Muscle of back (tissue), 13 donors: ENCODE measurements at places on chromosomes 11 and 22.

GRCh38 chr11:30585125-30585891, 845 bp downstream of the MPPED2 start:
- peak; percentile 42 for DNase-seq

DNA sequence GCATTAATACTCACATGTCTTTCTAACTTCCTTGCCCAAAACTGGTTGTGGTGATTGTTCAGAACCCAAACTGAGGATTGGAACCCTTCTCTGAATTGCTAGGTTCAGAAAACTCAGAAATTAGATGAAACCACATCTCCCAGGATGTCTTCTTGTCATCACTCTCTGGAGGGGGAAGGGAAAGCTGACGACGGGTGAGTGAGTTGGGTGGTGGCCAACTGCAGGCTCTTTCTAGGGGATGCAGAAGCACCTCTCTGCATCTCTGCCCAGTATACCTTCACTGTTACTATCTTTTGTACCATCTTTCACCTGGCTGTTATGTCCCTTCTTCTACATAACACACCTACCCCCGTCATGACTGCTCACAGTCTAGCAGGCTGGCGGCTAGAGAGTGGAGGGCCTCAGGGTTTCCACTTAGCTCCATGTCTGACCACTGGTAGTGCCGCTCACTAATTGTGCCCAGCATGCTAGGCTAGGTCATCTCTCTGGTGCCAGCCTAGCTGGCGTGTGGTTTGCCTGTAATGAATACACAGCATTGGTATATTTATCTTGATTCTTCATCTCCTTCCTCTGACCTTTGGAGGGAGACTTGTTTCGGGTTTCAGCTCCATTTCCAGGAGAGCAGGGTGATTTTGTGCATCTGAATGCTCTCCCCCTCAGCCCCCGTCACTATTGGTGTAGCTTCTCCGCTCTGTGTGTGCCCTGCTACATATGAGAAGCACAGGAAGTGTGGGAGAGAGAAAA, 7.3 kb downstream of the GRAMD1B start:
- no peak for DNase-seq

DNA sequence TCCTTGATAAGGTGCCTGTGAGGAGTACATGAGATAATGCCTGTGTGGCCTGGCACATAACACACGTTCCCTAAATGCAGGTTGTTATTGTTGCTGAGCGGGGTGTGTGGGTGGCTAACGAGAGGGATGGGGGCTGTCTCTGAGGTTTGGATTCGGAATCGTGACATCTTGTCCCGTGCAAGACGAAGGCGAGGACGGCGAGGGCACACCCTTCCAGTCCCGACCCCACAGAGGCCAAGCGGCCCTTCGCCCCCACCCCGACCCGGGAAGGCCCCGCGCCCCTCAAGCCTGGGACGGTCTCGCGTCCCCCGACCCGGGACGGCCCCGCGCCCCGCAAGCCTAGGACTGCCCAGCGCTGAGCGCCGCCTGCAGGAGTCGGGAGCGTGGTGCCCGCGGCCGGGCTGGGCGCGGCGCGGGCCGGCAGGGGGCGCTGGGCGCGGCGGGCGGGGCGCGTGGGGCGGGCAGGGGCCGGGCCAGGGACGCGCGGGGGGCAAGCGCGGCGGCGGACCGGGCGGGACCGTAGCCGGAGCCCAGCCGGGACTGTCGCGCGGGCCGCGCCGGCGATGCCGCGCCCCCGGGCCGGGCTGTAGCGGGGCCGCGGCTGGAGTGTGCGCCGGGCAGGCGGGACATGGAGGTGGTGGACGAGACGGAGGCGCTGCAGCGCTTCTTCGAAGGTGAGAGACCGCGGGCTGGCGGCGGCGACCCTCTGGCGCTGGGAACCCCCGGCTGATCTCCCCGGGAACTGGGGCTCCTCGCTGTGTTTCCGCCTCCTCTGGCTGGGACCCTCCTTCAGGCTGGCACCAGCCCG, at the start of gene MYRF:
Gene MYRF (plus strand): TSS at position 520 of the 808 bp plus-strand sequence. CDS start 109 bp downstream, at position 629.
- peak; percentile 34 for DNase-seq

DNA sequence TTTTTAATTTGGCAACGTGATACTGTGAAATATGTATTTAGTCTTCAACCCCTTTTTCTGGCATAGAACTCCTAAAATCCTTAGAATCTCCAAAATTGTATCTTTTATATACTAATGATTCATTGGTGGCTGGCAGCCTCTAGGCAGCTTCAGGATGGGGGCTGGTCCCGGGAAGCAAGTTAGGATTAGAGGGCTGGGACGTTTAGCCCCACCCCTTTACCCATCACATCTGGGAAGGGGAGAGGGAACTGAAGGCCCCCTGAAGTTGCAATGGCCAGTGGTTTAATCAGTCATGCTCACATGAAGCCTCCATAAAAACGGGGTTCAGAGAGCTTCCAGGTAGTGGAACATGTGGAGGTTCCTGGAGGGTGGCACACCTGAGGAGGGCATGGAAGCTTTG, 7.1 kb downstream of the IL17RA start:
- DNase-seq, result no peak

- no peak for DNase-seq
Measured at GRCh38 chr11:279966-280705, 1.9 kb downstream of the NLRP6 start.

GRCh38 chr11:125088576-125089455, 22.6 kb downstream of the TMEM218 start:
- no peak for DNase-seq

- peak; percentile 54 for DNase-seq
Measured at GRCh38 chr11:122764371-122765090, 73.8 kb upstream of the CRTAM start.

- DNase-seq, result no peak
Measured at GRCh38 chr11:95269036-95269819, 38.2 kb upstream of the SESN3 start.

GRCh38 chr11:46555267-46556054, 38.4 kb downstream of the AMBRA1 start:
- no peak for DNase-seq

- DNase-seq, result peak; percentile 69
Measured at GRCh38 chr11:68271023-68271780, 571 bp downstream of the C11orf24 start.

DNA sequence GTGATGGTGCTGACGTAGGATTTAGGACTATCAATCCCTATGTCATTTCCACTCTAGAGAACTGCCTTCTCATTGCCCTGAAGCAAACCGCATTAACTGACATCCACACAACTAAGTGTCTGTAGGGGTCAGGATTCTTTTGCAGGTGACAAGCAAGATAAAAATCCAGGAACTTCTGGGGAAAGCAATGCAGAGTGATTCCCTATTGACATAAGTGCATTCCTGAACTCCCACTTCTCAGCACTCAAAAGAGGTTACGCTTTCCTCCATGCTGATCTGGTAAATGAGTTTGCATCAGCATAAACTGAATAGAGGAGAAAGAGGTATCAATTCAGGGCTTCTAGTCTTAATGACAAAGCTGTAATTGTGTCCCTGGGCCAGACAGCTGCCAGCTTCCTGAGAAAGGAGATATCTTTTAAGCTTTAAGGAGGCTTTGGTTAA, 224.6 kb upstream of the ISX start:
- DNase-seq, result no peak

DNA sequence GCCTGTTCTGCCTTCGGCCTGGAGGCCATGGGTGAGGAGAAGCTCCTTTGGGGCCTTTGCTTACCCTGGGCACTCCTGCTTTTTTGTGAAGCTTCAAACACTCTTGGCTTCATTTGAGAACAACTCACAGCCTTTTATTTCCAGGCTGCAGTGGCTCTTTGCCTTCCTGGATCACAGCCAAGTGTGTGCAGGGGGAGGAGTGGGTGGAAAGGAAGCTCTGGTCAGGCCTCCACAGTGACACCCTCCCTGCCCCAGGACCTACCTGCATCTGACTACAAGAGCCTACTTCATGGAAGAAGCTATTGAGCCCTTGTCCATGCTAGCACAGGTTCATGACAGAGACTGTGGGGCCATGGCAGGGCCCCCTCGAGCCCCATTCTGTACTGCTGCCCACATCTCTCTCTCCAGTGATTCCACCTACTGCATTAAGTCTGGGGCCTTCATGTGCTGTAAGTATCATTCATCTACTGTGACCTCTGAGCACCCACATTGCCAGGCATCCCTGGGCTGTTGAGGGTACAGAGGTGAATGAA, 52.3 kb downstream of the GAB4 start:
- DNase-seq, result no peak

GRCh38 chr22:24402460-24403192, 24.8 kb upstream of the ADORA2A start:
- DNase-seq, result peak; percentile 66

GRCh38 chr11:94964934-94965333, 8.4 kb downstream of the CWC15 start:
- no peak for DNase-seq

- no peak for DNase-seq
Measured at GRCh38 chr11:68924073-68924925, 20.6 kb downstream of the IGHMBP2 start.

DNA sequence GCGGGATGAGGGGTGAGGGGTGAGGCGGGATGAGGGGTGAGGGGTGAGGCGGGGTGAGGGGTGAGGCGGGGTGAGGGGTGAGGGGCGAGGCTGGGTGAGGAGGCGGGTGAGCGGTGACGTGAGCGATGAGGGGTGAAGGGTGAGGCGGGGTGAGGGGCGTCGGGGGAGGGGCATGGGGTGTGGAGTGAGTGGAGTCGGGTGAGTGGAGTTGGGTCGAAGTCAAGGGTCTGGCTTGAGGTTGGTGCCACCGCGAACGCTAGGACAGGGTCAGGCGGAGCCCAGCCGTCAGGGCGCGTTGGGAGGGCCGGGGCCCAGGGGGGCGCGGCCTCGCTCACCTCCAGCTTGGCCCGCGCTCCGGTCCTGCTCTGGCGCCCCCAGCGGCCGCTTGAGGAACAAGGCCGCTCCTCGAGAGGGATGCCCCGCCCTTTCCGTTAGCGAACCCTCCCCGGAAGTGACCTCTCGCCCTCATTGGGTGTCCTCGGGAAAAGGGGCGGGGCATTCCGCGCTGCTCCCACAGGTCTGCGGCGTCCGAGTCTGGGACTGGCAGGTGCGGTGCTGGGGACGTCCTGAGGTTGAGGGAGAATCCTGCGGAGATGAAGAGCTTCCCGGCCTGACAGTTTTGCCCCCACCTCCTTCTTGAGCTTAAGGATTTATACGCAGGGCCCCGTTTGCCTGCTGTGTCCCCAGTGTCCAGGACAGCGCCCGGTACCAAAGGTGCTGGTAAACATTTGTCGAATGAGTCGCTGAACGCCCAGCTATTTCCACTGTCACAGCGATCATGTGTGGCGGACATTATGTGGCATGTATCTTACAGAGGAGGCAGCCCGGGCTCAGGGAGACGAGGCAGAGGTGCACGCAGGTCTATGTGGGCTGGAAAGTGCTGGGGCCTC, at the start of gene SYCE3:
Gene SYCE3 (minus strand): TSS at position 397 of the 890 bp plus-strand sequence. CDS start 6,514 bp downstream, outside the sequence.
- DNase-seq, result peak; percentile 92

- DNase-seq, result no peak
Measured at GRCh38 chr22:33785283-33785968, 134.8 kb downstream of the LARGE1 start.

GRCh38 chr22:45316796-45317526, 7.2 kb downstream of the FAM118A start:
- no peak for DNase-seq

DNA sequence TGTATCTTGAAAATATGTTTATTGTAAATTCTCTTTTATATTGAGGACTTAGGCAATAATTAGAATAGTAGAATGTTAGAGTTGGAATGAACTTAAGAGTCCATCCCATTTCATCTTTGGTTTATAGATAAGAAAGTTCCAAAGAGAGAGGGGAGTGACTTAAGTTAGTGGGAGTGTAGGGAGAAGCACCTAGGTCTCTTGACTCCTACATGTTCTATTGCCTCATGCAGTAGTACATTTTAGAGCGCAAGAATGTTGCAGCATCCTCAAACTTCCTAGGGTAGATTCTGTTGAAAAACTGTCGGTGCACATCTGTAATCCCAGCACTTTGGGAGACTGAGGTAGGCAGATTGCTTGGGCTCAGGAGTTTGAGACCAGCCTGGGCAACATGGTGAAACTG, 8.7 kb downstream of the RRM1 start:
- DNase-seq, result no peak

DNA sequence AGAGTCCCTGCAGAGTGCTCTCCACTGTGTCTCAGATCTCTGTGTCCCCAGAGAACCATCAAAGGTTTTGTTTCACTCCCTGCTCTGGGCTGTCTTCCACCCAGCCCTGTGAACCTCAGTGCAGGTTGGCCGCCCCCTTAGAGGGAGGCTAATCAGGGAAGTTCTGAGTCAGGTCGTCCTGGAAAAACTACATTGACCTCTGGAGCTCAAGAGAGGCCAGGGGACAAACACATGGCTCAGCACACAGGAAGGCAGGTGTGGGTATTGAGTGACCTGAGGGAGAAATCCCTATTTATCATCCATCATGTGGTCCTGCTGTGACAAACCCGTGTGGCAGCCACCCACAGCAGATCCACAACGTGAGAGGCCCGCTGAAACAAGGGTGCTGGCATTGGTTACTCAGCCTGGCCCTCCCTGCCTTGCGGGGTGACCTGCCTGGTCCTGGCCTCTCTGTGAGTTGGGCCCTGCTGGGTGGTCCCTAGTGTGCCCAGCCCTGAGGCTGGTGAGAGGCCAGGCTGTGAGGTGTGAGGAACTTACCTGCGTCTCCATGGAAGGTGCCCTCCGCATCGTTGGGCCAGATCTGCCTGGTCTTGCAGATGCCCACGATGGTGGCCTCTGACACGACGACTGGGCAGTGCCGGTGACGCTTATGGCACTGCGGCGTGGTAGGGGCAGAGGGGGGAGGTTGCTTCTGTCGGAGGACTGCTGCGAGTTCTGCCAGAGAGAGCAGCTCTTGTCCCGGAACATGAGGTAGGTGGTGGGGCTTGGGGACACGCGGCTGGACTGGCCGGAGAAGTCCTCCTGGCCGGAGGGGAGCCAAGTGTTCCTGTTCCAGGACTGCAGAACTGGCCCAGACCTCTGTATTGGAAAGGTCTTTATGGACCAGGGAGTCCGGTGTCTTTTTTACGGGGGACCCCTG, 669 bp upstream of the BCR start:
- DNase-seq, result no peak

- DNase-seq, result no peak
Measured at GRCh38 chr11:13215149-13215548, 62.4 kb upstream of the BMAL1 start.

GRCh38 chr11:122107566-122107965, 8.4 kb downstream of the BLID start:
- DNase-seq, result no peak
